CD4-positive, alpha-beta T cell treated with Interleukin-4 for 1 hour (primary cell): ENCODE measurements at places on chromosomes 5 and 9.

DNA sequence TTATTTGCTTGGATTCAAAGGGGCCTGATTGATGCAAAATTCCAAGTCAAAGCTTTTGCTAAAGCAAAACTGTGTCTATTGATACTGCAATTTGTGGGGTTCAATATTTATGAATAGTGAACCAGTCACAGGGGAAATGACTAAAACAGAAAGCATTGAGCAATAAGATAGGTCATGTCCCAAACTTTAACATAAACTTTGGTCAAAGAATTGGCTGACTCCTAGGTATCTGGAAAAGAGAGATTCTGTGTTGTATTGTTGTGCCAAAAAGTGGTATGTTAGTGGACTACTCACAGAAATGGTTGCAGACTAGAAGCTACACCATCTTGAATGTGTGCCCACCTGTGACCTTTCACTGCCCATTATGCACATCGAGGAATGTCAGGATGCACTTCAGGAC is 585.5 kb upstream of the RGMB start:
- DNase-seq = no peak

- no peak for DNase-seq
Observed at GRCh38 chr5:126007841-126008240, 415.4 kb upstream of the GRAMD2B start.

GRCh38 chr5:152994033-152994680 is 496.3 kb upstream of the GRIA1 start:
- no peak for DNase-seq

- no peak for DNase-seq
Observed at GRCh38 chr9:124940521-124940893, 376 bp downstream of the GOLGA1 start.

DNA sequence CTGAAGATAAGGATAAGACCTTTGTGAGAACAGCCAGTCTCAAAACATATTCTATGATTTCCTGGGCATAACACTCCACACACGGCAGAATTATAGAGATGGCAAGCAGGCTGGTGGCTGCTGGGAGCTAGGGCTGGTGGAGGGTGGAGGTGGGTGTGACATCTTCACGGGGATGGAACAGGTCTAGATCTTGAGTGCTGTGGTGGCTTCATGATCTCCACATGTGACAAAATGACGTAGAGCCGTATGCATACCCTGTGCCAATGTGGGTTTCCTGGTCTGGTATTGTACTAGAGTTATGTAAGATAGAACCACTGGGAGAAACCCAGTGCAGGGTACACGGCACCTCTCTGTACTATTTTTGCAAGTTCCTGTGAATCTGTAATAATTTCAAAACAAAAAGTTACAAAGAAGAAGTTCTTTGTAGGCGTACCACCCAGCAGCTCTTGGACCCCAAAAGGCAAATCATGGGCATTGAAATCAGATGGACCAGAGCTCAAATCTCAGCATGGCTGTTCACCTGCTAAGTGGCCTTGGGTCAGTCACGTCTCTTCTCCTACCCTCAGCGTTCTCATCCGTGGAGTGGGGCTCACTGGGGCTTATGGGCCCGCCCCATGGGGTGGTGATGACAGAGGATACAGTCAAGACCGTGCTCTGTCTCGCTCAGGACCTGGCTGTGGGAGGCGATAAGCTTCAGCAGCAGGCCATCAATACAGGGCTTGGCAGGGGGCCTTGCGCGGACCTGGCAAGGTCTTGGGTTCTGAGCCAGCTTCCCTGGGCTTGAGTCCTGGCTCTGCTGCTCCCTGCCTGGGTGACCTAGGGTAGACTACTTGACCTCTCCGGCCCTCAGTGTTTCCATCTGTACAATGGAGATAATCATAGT is 74.7 kb upstream of the UNC5A start:
- peak; percentile 7 for DNase-seq

DNA sequence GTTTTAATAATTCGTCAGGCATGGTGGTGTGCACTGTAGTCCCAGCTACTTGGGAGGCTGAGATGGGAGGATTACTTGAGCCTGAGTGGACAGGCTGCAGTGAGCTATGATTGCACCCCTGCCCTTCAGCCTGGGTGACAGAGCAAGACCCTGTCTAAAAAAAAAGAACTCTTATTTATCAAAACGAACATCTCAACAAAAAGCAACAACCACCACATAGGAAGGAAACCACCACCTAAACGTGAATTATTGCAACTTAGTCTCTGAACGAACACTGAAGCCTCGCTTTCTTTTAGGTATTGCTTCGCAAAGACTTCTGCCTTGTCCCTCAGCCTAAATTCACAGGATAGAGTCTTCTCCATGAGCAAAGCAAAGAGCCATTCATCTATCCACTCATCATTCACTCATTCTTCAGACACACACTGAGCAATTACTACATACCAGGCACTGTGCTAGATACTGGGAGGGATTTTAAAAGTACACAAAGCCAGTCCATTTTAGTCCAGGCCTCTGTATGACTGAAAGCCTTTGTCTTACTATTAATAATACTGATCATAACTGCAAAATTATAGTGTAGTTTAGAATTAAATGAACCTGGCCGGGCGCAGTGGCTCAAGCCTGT is 57.4 kb downstream of the THBS4 start:
- DNase-seq = no peak

DNA sequence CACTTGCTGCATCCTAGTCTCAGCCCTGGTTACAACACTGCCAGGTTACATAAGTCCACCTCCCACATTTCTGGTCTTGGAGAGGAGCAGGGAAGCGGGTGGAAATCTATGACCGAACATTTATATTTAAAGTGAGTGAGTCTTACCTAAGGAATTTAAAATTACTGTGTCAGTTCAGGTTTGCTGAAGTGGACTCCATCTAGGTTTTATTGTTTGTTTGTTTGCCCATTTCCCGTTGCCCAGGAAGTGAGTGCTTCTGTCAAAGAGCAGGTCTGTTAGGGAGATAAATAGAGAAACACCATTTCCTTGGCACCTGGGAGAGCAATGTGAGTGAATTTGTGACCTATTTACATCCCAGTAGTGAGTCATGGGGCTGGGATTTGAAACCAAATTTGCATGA is 179.5 kb downstream of the KIF4B start:
- no peak for DNase-seq

GRCh38 chr5:66894480-66895240 is 298.5 kb downstream of the MAST4 start:
- DNase-seq = no peak

DNA sequence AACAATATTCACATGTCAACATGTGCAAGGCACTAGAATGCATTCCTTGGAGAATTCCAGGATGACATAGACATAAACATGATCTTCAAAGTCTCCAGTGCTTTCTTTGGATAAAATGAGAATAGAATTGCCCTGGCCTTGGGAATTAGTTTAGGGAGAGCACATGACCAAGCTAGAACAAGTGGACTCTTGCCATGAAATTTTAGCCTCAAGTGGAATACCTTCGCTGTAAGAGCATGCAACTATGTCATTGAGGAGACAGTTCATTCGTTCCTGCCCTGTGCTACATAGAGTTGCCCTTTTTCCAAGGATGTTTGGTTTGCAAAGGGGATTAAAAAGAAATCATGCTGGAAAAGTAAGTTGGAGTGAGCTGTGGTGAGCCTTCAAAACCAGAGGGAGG is 42.7 kb downstream of the ZFAND5 start:
- DNase-seq = no peak

DNA sequence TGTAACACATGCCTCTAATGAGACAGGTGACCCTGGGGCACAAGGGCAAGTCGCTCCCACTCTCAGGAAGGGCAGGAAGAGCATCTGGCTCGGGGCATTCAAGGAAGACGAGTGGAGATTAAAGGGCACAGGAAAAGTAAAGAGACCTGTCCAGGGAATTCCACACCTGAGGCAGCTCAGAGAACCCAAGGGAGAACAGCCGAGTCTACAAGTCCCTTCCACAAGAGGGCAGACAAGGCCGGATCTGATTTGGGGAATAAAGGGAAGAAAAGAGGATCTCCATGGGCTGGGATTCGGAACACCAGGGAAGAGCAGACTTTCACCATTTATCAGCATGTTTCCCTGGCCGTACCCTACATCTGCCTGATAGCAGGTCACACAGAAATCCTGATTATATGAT is 28.1 kb downstream of the GPX3 start:
- DNase-seq = no peak

GRCh38 chr9:133347515-133347984 is 381 bp downstream of the MED22 start:
- peak; percentile 71 for DNase-seq

GRCh38 chr5:168784454-168784853 is 205.3 kb upstream of the PANK3 start:
- no peak for DNase-seq

GRCh38 chr9:14071484-14071883 is 242.5 kb downstream of the NFIB start:
- no peak for DNase-seq

- no peak for DNase-seq
Observed at GRCh38 chr9:19286634-19287188, 56.2 kb downstream of the DENND4C start.

- no peak for DNase-seq
Observed at GRCh38 chr5:39648848-39649227, 224.1 kb upstream of the DAB2 start.

GRCh38 chr9:70962761-70963440 is 158.5 kb downstream of the TRPM3 start:
- no peak for DNase-seq

GRCh38 chr9:73143711-73144328 is 7.8 kb upstream of the ANXA1 start:
- no peak for DNase-seq
